NCI-H774 (cell line): ENCODE measurements at places on chromosomes 6 and 20.
A peak's percentile ranks its signal among the peaks of the same experiment; 100 is the strongest.

DNA sequence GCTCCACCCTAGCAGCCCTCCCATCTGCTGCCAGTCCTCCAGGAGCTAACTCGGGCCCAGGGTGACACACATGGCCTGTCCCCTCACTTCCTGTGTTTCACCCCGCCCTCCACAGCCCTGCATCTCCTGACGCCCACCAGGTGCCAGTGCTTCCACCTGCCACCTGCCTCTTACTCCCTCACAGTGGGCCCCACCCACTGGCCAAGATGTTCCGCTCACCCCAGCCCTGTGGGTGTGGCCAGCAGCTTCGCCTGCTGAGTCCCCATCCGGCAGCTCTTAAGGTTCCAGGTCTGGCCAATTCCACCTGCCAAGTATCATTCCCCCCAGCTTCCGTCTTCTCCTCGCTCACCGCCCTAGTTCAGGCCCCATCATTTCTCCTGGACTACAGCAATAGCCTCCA, 184.1 kb downstream of the MBOAT1 start:
- no peak for DNase-seq

GRCh38 chr6:12371641-12372146, 81.5 kb downstream of the EDN1 start:
- no peak for DNase-seq

- DNase-seq, result no peak
Measured at GRCh38 chr6:14656078-14656521, 538.5 kb downstream of the CD83 start.

GRCh38 chr20:4813863-4814695, 92.4 kb downstream of the PRND start:
- DNase-seq, result no peak

DNA sequence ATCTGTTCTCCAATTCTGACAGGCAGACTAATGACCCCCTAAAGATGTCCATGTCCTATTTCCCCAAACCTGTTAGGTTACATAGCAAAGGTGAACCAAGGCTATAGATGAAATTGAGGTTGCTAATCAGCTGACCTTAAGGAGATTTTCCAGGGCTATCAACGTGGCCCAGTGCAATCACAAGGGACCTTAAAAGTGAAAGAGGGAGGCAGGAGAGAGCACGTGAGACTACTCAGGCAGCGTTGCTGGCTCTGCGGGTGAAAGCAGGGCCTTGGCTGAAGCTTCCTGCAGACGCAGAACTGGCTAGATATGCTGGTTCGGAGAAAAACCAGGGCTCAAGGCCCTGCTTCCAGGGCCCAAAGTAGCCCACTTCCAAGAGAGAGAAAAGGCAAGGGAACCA, 78.7 kb downstream of the NCOA7 start:
- no peak for DNase-seq

- no peak for DNase-seq
Measured at GRCh38 chr20:1710484-1710883, 52.9 kb upstream of the SIRPG start.

GRCh38 chr20:17498641-17499040, 32.5 kb downstream of the BFSP1 start:
- no peak for DNase-seq

- peak; percentile 61 for DNase-seq
Measured at GRCh38 chr6:121430514-121431460, 4.7 kb upstream of the GJA1 start.

- DNase-seq, result no peak
Measured at GRCh38 chr6:8242885-8243284, 140.5 kb upstream of the EEF1E1 start.

GRCh38 chr6:54244430-54244829, 63.8 kb upstream of the TINAG start:
- DNase-seq, result no peak

DNA sequence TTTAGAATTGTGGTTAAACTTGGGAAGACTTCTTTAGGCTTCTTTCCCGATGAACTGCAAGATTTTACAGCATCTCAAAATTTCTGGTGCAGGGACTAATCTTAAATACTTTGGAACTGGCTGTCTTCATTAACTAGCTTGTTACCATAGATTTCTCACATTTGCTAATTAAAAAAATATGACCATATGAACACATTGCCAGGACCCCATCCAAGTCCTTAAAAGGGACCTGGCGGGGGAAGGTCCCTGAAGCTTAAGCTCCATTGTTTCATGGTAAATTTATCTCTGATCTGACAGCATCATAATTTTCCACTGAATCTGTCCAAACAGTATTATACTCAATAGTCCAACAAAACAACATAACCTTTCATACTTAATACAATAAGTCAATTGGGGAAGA, 517.8 kb upstream of the FLRT3 start:
- DNase-seq, result no peak

GRCh38 chr20:45254383-45255262, at the start of gene SLPI:
TSS of gene SLPI (minus strand) at chr20:45254564. CDS start at chr20:45254543, 21 bp downstream.
- DNase-seq, result no peak

DNA sequence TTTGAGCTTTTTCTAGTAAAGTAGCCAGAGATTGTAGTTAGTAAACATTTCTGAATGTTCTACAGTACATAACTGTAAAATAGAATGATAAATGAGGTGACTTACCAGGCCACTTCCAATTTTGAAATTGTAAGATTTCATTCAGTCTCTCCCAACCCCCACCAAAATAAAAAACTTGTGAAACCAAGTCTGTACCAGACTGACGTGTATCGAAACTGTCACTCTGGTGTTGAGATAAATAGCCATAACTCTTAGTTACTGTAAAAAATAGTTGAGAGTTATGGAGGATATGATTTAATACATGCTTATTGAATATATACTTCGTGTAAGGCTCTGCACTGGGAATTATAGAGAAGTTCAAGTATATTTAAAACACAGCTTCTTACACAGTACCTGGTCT, 455.7 kb downstream of the PLCB1 start:
- DNase-seq, result no peak

GRCh38 chr6:47787620-47788497, 6.0 kb downstream of the OPN5 start:
- peak; percentile 70 for DNase-seq
